ENCODE measurements at places on chromosomes 16 and 17.

DNA sequence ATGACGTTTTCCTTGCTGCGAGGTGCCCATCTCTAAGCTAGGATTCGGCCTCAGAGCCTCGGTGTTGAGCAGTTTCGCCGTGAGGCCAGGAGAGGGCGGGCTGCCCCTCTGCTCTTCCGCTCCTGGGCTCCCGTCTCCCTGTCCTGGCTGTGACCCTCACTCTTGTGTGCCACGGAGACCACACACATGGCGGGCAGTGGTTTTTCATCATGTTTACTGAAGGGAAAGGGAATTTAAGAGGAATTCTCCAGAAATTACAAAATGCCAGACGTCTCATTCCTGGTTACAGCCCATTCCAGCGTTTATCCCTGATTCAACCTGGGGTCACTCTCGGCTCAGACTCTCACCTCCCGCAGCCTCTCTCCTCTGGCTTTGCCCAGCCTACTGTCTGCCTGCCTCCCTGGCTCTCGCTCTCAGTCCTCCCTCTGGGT is 96.8 kb upstream of the ELAC2 start:
- no peak for DNase-seq

DNA sequence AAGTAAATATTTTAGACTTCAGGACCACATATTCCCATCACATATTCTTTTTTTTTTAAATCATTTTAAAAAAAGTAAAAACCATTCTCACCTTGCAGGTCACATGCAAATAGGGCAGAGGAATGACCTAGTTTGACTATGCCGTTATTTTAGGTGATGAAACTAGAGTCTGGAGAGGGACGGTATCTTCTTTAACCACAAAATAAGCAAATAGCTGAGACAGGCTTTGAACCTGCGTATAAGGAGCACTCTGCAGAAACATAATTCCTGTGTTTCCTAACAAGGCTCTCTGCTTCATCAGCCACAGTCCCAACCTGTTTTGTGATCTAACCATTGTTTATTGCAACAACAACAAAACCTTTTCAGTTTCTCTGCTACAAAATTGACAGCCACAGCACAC is 121.5 kb downstream of the PCTP start:
- DNase-seq = no peak

DNA sequence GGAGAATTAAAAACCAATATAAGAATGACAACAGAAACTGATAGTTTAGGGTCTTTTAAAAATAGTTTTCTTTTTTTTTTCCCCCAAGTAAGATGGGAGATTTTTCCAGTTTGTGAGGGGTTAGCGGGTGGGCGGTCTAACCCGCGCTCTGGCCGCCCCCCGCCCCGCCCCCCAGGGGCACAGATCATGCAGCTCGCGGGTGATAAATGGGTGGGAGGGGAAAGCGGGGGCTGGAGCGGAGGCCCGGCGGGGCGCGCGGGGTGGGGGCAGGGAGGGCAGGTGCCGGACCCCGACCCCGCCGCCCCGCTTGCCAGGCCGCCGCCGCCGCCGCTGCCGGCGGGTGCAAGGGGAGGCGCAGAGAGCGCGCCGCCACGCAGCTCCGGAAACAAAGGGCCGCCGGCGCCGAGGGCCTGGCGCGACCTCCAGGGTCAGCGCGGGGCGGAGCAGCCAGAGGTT is 60.1 kb upstream of the GSE1 start:
- DNase-seq = no peak

DNA sequence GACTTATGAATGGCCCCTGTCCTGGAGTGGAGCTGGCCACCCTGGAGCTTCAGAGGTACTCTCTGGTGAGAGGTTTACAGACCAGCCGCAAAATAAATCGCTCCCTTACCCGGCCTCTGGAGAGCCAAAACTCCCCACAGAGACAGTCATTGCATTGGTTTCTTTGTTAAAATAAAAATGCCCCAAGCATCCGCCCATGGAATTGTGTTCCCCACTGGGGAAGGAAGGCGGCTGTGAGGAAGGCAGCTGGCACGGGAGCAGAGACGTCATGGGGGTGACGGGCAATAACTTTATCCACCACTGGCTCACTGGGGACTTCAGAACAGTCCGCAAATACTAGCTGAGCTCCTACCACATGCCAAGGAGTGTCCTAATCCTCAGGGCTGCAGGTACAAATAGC is 266.2 kb upstream of the FOXF1 start:
- no peak for DNase-seq

- no peak for DNase-seq
Measured at GRCh38 chr16:78199325-78200022, 100.0 kb downstream of the WWOX start.

- DNase-seq = no peak
Measured at GRCh38 chr17:81083125-81083765, 48.3 kb downstream of the BAIAP2 start.

DNA sequence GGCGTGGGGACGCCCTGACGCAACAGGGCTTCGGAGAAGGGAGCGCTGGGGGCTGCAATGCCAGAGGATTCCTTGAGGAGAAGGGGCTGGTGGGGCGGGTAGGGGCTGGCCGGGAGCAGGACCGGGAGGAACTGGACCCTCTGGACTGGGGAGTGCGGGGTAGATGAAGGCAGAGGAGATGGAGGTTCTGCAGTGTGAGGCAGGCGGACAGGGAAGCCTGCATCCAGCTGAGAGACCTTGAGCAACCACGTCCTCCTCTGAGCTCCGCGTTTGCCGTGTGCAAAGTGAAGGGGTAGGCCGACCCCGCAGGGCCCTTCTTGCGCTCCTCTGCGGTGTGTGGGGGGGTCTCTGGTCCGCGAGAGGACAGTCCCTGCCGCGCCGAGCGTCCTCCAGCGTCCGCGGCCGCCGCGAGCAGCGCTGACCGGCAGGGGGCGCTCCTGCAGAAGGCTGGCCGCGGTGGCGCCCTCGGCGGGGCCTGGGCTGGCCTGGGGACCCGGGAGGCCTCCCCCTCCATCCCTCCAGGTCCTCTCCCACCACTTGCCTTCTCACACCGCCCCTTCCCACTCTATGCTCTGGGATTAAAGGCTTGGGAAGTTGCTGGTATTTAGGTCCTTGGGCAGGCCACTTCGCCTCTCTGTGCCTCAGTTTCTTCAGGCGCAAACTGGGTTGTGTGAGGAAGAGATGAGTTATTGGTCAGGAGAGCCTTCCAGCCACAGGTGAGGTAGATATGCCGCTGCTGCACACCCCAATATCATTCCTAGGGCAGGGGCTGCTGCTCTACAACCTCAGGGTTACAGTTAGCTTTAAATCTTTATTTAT is 9.6 kb upstream of the WNT9B start:
- DNase-seq = no peak

DNA sequence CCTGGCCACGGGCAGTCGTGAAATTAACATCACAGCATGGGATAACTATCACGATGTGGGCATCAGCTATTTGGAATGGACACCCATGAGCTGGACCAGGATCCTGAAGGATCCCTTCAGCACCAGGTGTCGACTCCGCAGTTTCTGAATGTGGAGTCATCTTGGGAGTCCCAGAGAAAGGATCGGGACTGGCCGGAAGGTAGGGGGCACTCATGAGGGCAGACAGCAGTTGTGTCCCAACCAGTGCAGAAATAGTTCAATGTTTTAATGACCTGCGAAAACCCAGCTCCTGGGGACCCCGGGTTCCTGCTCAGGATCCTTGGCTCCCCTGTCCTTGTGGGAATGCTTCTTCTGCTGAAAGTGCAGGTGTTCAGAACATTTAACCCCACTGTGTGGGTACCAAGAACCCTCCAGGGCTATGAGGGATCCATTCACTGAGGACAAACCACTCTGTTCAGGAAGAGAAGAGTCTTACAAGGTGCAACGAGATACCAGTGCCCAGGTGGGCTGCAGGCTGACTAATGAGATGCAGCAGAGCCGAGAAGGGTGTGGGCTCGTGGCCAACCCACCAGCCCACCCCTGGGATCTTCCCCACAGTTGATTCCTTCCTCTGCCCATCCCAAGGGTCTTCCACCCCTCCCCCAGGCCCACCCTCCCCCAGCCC is 154.8 kb downstream of the SALL1 start:
- DNase-seq = no peak

DNA sequence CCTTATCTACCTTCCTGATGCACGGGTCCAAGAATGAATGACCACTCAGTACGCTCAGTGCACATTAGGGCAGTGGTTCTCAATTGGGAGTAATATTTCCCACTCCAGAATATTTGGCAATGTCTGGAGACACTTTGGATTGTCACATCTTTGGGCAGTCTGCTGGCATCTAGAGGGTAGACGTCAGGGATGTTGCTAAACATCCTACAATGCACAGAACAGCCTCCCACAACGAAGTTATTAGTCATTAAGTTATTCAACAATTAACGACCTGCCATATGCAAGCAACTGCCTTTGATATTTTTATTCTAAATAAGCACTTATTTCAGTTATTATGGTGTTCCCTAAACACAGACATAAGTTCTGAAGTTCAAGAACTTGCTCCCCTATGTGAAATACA is 669.3 kb downstream of the TOX3 start:
- no peak for DNase-seq

DNA sequence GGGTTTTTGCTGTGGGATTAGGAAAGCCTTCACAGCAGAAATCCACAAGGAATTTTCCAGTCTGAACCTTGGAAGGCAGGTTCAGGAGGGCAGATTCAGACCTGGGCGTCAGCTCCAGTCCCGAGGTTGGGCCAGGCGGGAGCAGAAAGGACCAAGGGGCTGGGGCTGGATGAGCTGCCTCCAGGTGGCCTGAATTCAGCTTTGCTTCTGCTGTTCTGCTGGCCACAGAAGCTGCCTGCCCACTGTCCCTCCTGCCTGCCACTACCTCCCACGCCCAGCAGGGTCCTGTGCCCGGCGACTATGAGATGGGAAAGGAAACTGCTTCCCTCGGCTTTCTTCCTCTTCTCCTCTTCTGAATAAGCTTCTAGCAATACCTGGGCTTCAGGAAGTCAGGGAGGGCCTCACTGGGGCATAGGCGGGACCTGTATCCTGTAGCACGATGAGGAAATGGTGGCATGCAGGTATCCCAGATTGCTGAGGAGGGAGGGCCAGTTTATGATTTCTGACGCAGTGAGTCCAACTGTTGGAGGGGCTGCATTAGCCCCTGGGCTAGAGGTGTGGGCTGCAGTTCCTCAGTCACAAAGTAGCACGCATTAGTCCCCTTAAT is 18.4 kb downstream of the TBX4 start:
- peak; percentile 4 for DNase-seq

DNA sequence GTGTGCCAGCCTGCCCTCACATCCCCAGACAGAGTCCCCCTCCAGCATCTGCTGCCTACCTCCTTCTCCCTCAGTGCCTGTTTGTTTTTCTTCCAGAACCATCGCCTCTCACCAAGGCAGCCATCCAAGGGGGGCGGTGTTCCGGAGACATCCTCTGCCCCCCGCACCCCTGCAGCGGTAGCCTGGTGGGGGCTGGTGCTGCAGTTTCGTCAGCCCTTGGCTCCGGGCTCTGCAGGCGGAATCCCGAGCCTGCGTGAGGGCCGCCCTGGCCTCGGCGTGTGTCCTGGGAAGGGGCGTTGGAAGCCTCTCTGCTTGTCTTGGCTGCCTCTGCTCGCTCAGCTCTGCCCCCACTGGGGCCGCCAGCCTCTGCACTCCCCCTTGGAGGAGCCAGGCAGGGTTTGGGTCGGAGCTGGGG is 126.0 kb upstream of the CIBAR2 start:
- DNase-seq = peak; percentile 90

GRCh38 chr16:80894091-80894490 is 89.7 kb upstream of the CDYL2 start:
- DNase-seq = no peak

GRCh38 chr17:6488008-6488539 is 43.8 kb downstream of the PIMREG start:
- no peak for DNase-seq

GRCh38 chr16:74281300-74281699 is 15.3 kb upstream of the PSMD7 start:
- DNase-seq = no peak

DNA sequence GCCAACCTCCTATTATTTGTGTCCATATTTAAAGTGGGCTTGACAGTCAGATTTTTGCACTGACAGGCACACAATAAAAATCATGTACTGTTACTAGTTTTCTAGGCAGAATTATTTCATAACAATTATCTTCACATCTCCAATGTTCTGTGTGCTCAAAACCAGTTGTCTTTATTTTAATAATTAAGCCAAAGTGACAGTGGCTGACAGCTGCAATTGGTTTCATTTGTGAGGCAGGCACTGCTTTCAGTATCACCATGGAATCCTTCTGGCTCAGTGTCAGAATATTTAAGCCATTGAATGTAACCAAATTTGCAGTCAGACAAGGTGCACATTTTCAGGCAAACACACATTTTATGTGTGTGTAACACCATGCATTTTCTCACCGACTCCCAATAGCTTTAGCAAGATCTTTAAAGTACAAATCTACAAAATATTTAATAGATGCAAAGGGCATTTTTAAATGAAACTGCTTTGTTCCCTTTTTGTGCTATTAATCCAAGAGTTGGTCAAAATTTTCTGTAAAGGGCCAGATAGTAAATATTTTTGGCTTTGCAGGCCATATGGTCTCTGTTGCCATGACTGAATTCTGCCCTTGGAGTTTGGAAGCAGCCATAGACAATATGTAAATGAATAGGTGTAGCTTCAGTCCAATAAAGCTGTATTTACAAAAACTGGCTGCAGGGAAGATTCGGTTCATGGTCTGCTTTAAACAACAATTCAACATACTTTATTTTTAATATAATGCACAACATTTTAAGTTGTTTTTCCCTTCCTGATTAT is 486.0 kb downstream of the KCNJ2 start:
- DNase-seq = no peak

- no peak for DNase-seq
Measured at GRCh38 chr16:16022683-16023064, 73.3 kb downstream of the ABCC1 start.

- no peak for DNase-seq
Measured at GRCh38 chr16:2787961-2788360, 601 bp upstream of the PRSS33 start.

DNA sequence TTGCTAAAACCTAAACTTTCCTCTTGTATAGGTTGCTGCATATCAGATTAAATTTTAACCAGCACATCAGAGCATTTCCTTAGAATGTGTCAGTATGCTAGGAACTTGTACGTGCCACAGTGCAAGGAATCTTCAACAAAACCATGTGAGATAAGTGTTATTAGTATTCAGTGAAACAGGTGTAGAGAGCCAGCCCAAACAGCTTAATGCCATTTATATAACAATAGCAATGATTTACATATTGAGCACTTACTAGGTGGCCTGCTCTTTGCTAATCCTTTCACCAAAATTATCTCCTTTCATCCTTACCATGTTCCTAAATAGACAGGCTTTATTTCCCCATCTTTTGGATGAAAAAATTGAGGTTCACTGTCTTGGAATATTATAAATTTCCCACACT is 485.7 kb downstream of the HS3ST4 start:
- DNase-seq = no peak

DNA sequence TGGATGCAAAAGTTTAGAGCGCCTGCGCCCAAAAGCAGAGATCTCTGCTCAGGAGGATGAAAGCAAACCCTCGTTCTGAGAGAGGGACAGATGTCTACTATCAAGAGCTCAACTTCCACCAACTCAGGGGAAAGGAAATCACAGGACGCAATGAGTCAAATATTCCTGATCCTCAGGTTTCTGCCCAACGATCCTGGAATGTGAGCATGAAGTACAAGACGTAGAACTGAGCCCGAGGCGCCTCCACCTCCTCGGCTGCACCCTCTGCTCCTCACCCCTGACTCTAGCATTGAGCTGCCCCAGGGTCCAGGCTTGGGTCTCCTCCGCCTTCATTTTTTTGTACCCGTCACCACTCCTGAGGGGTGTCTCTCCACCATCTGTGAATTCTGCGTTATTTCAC is 15.4 kb downstream of the IFT140 start:
- DNase-seq = no peak

- DNase-seq = no peak
Measured at GRCh38 chr17:30398328-30399041, 19.8 kb downstream of the CPD start.

GRCh38 chr17:49016775-49017463 is 19.7 kb downstream of the IGF2BP1 start:
- peak; percentile 35 for DNase-seq
